ENCODE measurements at places on chromosomes 12 and 14.

DNA sequence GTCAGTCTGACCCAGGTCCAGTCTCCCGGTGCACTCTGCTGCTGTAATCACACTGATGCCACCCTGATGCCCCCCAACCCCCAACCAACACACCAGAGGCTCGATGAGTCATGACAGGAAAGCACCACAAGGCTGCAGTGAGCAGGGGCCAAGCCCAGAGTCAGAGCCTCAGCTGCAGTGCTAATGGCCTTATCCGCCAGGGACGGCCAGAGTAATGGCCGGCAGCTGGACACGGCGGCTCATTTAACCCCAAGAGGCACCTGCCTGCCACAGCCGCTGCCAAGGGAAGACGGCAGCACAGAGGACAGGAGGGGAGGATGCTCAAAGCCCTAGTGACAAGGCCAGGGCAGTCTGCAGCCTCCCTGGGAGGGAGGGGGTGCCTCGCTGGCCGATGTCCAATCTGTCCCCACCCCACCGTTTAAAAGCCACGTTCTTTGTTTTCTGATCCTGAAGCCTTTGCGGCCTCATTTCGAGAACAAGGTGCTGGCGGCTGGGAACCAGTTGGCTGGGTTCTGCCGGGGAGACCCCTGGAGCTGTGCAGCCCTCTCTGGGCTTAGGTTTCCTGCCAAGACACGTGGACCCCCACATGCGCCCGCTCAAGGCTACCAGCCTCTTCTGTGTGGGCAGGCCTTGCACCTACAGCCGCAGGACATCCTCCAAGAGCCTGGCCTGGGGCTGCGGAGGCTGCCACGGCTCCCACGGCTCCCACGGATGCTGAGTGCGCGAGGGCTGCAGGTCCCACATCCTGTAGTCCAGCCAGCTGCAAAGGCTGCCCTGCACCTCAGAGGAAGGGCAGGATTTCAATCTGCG, 13.1 kb downstream of the CCDC85C start:
- DNase-seq = no peak

- no peak for DNase-seq
Measured at GRCh38 chr12:2035431-2036055, 17.2 kb upstream of the CACNA1C start.

GRCh38 chr12:74551291-74551690, 13.7 kb downstream of the ATXN7L3B start:
- DNase-seq = no peak

GRCh38 chr14:61568572-61569011, 126.7 kb upstream of the HIF1A start:
- DNase-seq = peak; percentile 45

- DNase-seq = no peak
Measured at GRCh38 chr12:27996761-27997160, 24.2 kb upstream of the PTHLH start.

DNA sequence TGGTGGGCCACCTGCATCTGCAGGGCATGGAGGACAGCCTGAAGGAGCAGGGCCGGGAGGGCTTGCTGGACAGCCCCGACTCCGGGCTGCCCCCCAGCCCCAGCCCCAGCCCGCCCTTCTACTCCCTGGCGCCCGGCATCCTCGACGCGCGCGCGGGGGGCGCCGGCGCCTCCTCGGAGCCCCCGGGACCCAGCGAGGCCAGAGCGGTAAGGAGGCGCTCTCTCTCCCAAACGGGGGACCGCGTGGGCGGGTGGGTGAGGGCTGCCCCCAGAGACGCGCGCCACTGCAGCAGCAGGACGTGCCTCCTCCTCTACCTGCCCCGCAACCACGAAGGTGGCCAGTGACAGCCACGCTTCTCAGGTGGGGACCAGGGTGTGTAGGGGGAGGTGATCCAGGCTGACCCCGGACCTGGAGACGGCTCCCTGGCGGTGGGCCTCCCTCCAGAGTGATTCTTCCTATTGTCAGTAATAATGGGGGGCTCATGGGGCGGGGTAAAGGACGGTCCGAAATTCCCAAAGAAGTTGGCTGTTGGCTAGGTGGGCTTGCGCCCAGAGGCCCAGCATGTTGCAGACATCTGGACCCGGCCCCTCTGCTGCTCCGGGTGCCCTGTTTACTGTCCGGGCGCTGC, 652 bp downstream of the RFLNA start:
- DNase-seq = no peak

GRCh38 chr14:95432144-95433093, 84.0 kb downstream of the SYNE3 start:
- DNase-seq = no peak

GRCh38 chr12:94180558-94181296, 32.4 kb downstream of the PLXNC1 start:
- peak; percentile 84 for DNase-seq

- DNase-seq = peak; percentile 48
Measured at GRCh38 chr12:4147031-4147481, 126.5 kb upstream of the CCND2 start.

DNA sequence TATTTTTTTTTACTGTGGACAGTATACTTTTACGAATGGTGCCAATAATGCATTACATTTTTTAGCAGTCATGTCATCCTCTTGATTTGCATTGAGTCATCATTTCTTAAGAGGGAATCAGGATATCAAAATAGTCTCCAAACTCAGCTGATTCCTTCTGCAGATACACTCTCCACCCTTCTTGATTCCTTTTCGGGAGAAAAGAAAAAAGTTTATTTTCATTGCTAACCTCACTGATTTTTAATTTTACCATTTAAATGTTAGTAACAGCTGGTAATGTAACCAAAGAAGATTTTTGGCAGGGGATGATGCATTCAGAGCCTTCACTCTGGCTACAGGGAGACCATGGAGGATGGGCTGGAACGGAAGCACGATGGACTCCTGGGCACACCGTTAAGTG, 47.5 kb downstream of the MRPL42 start:
- DNase-seq = no peak

DNA sequence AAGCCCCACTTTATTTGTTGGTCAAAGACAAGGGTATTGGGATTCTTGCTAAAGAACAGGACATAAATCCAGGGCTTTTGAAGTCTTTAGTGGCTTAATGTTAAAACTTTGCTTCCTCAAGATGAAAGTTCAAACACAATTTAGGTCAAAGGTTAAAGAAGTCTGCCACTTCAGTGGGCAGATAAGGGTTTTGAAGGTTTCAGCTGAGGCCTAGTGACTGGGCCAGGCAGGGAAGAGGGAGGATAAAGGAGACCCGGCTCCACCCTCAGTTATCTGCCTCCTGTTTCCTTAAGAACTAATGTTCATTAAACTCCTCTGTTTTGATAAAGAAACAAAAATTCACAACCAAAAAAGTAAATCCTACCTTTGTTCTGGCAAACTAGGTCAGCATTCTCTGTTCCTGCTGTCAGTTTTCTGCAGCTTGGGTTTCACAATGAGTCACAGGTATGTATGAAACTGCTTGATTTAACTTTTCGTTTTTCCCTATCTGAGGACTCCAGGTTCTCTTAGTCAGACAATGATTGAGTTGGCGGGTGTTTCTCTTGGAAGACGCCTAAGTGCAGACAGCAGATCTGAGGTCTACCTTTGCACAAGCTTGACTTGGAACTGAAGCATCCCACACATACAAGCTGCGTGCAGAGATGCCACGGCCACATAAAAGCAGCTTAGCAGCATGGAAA, 208.3 kb downstream of the EXOC5 start:
- no peak for DNase-seq

GRCh38 chr12:131994589-131994988, 44.8 kb downstream of the EP400 start:
- DNase-seq = no peak

- no peak for DNase-seq
Measured at GRCh38 chr14:37844614-37845013, 249.2 kb downstream of the TTC6 start.

DNA sequence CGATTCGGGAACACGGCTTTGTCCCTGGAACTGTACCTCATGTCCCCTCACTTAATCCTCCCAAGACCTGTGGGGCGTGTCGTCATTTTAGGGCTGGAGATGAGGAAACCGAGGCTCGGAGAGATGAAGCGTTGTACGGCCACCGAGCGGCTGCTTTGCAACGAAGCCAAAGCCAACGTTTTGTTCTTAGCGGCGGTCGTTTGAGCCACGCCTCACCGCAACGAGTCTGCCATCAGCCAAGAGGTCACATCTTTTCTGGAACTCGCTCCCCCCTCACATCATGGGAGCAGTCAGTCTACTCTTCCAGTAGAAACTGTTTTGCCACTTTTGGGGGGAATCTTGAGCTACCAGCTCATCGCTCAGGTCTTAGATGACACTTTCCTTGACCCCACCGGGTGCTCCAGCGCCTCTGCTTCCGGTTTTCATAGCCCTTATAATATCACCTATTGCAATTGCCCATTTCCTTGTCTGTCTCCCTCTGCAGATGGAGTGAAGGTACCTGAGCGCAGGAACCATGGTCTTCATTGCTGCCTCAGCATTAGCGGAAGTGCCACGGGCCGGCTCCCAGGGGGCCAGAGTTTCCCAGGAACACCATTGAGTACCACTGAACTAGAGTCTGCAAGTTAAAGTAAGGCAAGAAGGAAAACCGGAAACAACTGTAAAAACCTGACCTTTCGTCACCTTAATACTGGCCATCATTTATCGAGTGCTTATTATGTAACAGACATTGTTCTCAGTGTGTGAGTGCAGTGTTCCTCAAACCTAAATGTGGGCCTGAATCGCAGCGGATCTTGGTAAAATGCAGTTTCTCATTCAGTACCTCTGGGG, 19.6 kb downstream of the NINJ2 start:
- peak; percentile 65 for DNase-seq

DNA sequence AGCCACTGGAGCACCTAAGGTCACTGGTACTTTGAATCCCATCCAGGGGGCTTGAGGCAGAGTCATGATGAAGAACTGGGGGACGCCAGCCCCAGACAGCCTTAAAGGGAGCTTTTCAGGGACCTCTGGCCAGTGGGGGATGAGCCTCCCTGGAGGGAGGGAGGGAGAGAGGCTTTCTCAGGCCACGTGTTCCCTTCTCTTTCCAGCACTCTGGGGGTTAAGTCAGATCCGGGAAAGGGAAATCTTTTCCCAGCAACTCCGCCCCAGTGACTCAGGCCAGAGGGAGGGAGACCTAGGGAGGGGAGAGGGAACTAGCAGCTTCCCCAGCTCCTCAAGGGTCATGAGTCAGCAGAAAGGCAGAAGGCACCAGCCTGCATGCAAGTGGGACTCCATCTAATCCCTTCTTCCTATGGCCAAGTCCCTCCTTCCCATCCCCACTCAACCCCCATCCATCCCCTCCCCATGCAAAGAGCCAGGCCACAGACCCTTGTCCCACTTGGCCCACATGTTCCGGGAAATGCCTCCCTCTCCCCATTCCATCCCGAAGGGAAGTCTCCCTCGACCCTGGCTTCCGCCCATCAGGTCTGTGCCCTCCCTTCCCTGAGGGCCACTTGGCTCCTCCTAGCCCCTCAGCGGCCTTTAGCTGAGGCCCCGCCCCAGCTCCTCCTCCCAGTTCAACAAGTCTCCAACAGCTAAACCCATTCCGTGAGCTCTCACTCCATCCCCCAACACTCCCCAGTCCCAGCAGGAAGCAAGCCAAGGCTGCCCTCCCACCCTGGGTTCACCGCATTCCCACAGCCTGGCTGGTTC, 5.6 kb downstream of the TNFRSF1A start:
- peak; percentile 97 for DNase-seq

DNA sequence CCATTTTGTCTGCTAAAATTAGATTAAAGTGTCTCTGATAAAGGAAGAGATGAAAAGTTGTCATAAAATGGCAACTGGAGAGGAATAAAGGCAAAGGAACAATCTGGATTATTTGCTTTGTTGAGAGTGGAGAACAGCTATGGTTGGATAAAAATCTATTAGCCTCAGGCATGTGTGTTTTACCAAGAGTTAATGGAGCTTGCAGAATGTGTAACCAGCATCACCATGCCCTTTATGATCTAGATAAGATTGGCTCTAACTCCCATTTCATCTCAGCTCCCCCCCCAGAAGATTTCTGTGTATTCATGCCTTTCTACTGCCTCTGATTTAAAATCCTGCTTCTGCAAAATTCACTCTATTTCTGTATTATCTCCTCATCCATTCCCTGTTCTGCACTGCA, 93.8 kb downstream of the GALC start:
- DNase-seq = no peak

DNA sequence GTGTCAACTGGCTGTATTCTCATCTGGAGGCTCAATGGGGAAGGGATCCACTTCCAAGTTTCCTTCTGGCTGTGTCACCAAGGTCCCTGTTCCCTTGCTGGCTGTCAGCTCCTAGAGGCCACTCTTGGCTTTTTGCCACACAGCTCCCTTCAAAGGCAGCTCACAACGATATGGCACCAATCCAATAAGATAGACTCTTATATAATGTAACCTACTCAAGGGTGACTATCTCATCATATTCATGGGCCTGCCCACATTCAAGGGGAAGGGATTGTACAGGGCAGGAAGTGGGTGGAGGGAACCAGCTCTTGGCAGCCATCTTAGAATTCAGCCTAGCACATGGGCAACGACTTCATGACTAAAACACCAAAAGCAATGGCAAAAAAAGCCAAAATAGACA, 98.7 kb upstream of the PLXNC1 start:
- no peak for DNase-seq

GRCh38 chr12:71008616-71009015, 88.1 kb upstream of the PTPRR start:
- peak; percentile 4 for DNase-seq

DNA sequence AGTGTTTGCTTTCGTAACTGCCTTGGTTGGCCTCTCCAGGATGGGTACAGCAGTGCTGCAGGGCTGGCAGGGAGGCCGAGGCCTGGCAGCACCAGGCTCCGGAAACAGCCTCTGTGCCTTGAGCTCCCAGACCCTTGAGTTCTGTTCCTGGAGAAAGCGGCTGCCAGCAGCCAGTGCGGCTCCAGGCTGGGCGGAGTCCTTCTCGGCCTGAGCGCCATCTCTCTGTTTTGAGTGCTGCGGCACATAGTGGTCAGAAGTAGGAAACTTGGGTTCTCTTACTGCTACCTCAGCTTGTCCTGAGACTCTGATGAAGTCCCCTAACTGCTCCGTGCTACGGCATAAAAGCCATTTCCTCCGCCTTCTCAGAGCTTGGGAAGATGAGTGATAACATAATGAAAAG, 65.9 kb downstream of the KCNA1 start:
- no peak for DNase-seq

GRCh38 chr12:27870939-27871338, 90.9 kb upstream of the MANSC4 start:
- no peak for DNase-seq

DNA sequence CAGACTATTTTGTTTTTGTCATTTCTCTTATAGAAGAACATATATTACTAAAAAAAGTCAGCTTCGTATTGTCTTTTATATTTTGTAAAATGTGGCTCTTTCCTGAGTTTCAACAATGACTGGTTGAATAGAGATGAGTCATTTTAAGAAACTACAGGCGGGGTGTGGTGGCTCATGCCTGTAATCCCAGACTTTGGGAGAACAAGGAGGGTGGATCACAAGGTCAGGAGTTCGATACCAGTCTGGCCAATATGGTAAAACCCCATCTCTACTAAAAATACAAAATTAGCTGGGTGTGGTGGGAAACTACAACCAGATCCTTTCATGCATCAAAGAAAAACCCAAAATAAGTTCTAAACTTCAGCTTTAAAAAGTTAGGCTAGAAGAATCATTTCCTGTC, 28.8 kb downstream of the HECTD4 start:
- no peak for DNase-seq

DNA sequence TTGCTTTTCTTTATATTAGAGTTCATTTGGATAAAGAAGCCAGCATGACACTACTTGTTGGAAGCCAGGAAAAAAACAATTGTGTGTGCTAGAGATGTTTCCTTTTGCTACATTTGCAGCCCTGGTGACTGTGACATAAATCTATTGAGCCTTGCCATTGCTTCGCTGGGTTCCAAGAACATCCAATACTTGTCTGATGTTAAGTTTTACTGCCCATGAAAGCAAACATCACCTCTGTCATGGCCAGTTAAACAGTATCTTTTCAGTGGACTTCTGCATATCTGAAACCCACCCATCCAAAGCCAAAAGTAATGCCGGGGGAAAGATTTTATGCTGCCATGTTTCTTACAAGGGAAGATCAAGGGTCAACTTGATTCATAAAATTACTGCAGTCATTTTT, 184.0 kb downstream of the MSRB3 start:
- DNase-seq = no peak
